ENCODE measurements at places on chromosomes 1 and 21. TPM values are rescaled to one million over a fixed set of nuclear protein-coding genes. Genes with fewer than 3 reads are reported as not detected.

DNA sequence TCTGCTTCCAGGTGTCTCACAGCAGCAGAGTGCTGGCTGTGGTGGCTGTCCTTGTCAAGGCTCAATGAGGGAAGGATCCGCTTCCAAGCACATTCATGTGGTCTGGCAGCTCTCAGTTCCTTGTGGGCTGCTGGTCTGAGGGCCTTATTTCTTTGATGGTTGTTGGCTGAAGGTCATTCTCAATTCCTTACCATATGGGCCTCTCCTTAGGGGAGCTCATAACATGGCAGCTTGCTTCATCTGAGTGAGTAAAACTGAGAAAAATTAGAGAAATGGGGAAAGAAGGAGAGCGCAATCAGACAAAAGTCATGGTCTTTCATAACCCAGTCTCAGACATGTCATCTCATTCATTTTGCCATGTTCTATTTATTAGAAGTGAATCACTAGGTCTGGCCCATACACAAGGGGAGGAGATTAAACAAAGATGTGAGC is 81.7 kb upstream of the TSPAN2 start:
- no peak overlapping the region for H3K27ac ChIP-seq
- no peak for DNase-seq
- H3K27me3 ChIP-seq = no peaks in the 10 kb centered on the region
- H3K4me1 ChIP-seq = no peaks in the 10 kb centered on the region
- H3K36me3 ChIP-seq = no peaks in the 10 kb centered on the region

The MAST2 gene
- 25.8 TPM for total RNA-seq

The DPT gene
- total RNA-seq = 18.6 TPM

DNA sequence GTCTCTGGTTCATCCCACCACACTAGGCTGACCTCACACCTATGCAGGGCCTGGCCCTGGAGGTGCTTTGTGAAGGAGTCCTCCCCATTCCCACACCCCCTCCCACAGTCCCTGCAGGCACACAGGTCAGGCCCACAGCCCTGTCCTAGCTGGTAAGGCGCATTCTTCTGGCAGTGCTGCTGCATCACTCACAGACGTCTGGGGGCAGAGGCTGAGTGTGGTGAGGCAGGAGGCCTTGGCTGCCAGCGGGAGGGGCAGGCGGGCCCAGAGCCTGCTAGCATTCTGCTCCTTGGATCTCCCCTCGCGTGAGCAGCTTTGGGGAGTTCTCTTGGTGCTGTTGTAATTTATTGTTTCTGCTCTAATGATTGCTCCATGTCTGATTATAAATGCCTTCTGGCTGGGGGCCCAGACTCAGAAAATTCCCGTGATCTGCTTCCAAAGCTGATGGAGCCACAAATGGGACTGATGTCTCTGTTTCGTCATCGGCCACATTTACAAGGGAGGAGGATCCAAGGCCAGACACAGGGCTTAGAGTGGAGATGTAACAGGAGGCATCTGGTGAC is 62.9 kb downstream of the TRABD2B start:
- no peak for DNase-seq
- H3K27me3 ChIP-seq = no peaks in the 10 kb centered on the region
- H3K27ac ChIP-seq = no peak overlapping the region
- H3K36me3 ChIP-seq = no peaks in the 10 kb centered on the region
- H3K4me3 ChIP-seq = no peak overlapping the region
- H3K4me1 ChIP-seq = peaks cover 5% of the 10 kb centered on the region

The GRIK3 gene
- 0.27 TPM for total RNA-seq

The CHI3L2 gene
- total RNA-seq = 31.2 TPM

The CCDC27 gene
- not detected for total RNA-seq

DNA sequence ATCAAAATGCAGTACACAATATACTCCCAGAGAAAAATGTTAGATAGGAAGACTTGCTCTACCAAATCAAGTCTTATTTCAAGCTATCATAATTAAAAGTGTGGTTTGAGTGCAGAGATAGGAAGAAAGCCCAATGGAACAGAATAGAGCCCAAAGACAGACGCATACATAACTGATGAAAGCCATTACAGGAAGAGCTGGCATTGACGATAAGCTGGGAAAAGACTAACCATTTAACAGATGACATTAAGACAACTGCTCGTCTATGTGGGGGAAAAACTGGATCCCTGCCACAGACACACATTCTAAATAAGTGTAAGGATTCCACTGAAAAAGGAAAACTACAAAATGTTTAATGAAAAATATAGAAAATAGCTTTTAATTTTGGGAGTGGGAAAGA is 85.5 kb downstream of the NGF start:
- no peaks in the 10 kb centered on the region for H3K4me1 ChIP-seq
- H3K27me3 ChIP-seq = no peaks in the 10 kb centered on the region
- H3K36me3 ChIP-seq = no peaks in the 10 kb centered on the region
- no peak for DNase-seq

The TMPRSS3 gene
- 3.8 TPM for total RNA-seq

DNA sequence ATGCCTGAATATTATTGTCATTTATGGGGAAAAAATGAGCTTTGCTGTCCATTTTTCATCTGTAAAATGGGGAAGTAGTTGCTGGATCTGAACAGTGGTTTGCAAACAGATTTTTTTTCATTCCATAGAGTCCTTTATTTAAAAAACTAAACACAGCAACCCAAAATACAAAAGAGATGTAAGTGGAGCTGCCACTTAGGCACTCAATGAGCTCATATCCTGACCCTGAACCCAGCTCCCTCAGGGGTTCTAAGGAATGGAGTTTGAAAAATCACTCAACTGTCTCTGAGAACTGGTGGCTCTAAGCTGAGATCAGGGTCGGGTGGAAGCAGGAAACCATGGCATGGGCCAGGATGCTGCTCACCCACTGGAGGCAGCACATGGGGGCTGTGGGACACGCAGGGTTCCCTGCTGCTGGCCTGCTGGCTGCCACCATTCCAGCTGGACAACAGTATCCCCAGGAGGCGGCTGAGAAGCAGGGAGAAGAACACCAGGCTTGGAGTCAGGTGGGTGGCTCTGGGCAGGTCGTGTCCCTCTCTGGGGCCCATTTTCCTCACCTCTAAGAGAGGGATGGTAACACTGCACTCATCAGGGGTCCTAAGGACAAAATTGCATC is 9.6 kb upstream of the ECE1 start:
- no peaks in the 10 kb centered on the region for H3K27me3 ChIP-seq
- peaks cover 40% of the 10 kb centered on the region for H3K4me1 ChIP-seq
- no peak overlapping the region for H3K4me3 ChIP-seq
- no peaks in the 10 kb centered on the region for H3K36me3 ChIP-seq

GRCh38 chr1:94790246-94790645 is 29.9 kb upstream of the SLC44A3 start:
- H3K27ac ChIP-seq = no peak overlapping the region
- peaks cover 21% of the 10 kb centered on the region for H3K4me1 ChIP-seq
- no peaks in the 10 kb centered on the region for H3K36me3 ChIP-seq

DNA sequence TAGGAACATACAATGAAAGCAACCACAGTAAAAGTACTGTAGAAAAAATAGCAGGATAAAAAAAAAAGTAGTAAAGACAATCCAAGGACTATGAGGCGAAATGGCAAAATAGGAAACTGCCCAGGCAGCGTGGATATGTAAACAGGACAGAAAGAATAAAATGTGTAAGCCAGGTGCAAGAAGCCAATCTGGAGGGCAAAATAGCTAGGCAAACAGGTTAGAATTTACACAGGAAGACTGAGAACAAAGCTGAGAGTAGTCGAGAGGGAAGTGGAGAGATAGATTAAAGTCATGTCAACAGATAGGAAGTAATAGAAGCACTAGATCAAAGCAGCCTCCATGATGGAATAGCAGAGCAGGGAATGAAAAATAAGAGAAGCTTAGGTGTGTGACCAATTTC is 124.2 kb upstream of the B3GALT2 start:
- peaks cover 6% of the 10 kb centered on the region for H3K4me1 ChIP-seq
- no peaks in the 10 kb centered on the region for H3K36me3 ChIP-seq
- no peak overlapping the region for H3K4me3 ChIP-seq
- H3K27ac ChIP-seq = no peak overlapping the region

The PLA2G2C gene
- not detected for total RNA-seq

DNA sequence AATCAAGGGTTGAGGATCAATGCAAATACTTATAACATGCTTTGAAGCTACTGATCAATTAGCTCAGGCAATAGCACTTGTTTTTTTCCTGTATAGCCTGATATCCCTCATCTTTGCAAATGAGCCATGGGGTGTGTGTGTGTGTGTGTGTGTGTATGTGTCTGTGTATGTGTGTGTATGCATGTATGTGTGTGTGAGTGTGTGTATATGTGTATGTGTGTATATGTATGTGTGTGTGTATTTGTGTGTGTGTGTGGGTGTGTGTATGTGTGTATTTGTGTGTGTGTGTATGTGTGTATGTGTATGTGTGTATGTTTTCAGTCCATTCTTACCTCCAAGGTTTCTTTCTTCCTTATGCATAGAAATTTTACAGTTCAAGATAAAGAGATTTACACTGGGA is 78.4 kb upstream of the SSX2IP start:
- no peaks in the 10 kb centered on the region for H3K36me3 ChIP-seq
- no peaks in the 10 kb centered on the region for H3K4me1 ChIP-seq
- H3K27me3 ChIP-seq = peaks cover 10% of the 10 kb centered on the region
- H3K4me3 ChIP-seq = no peak overlapping the region

DNA sequence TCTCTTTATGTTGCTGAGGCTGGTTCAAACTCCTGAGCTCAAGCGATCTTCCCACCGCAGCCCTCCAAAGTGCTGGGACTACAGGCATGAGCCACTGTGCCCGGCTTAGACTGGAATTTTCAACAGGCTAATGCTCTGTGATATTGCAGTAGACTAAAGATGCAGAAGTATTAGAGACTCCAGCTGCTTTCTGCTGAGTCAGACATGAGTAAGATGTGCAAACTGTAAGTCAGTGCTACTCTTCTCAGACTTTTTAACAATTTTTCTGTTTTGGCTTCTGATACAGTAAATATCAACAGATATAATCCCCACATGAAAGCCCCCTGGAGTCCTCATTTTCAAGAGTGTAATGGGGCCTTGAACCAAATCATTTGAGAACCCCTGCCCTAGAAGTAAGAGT is 29.3 kb upstream of the NLRP3 start:
- H3K27ac ChIP-seq = no peak overlapping the region
- no peak for DNase-seq
- H3K4me3 ChIP-seq = no peak overlapping the region
- H3K36me3 ChIP-seq = no peaks in the 10 kb centered on the region

The FCRL5 gene
- total RNA-seq = 1.2 TPM

The PRRX1 gene
- 30.1 TPM for total RNA-seq

The GPR52 gene
- total RNA-seq = 2.6 TPM

The TRIM67 gene
- total RNA-seq = not detected

The OPRD1 gene
- total RNA-seq = not detected

DNA sequence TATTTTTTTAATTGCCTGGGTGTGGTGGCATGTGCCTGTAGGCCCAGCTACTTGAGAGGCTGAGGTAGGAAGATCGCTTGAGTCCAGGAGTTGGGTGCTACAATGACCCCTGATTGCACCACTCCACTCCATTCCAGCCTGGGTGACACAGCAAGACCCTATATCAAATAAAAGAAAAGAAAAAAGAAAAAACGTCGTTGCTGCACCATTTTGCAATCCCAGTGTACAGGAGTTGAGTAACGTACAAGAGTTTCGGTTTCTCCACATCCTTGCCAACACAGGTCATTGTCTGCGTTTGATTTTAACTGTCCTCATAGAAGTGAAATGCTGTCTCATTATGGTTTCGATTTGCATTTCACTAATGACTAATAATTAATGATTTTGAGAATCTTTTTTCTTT is 7.9 kb downstream of the ZNF684 start:
- H3K4me1 ChIP-seq = no peaks in the 10 kb centered on the region
- peaks cover 22% of the 10 kb centered on the region for H3K36me3 ChIP-seq
- H3K27me3 ChIP-seq = no peaks in the 10 kb centered on the region
- H3K4me3 ChIP-seq = no peak overlapping the region
- no peak for DNase-seq

DNA sequence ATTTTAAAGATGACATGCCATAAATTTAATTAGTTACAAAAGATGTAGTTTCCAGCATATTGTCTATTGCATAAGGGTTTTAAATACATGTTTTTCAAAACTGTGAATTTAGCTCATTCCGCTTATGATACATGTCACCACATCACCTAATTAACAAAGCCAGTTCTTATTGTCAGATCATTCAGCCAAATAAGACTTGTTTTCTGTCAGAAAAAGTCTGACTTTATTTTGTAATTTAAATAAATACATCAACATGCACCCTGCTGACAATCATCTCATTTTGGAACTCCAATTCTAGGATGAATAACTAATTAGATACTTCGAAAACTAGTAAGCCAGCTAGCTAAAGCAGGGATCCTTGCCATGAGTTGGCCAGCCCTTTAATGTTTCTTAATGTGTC is 110.9 kb upstream of the APP start:
- H3K27me3 ChIP-seq = no peaks in the 10 kb centered on the region
- no peak overlapping the region for H3K4me3 ChIP-seq
- no peak for DNase-seq
- H3K36me3 ChIP-seq = no peaks in the 10 kb centered on the region
- H3K27ac ChIP-seq = no peak overlapping the region

The NHLH1 gene
- 0.15 TPM for total RNA-seq

GRCh38 chr21:39088031-39088370 is 95.2 kb downstream of the PSMG1 start:
- H3K4me3 ChIP-seq = no peak overlapping the region
- H3K27ac ChIP-seq = no peak overlapping the region
- no peak for DNase-seq
- H3K36me3 ChIP-seq = no peaks in the 10 kb centered on the region

The PPFIA4 gene
- 1.3 TPM for total RNA-seq

DNA sequence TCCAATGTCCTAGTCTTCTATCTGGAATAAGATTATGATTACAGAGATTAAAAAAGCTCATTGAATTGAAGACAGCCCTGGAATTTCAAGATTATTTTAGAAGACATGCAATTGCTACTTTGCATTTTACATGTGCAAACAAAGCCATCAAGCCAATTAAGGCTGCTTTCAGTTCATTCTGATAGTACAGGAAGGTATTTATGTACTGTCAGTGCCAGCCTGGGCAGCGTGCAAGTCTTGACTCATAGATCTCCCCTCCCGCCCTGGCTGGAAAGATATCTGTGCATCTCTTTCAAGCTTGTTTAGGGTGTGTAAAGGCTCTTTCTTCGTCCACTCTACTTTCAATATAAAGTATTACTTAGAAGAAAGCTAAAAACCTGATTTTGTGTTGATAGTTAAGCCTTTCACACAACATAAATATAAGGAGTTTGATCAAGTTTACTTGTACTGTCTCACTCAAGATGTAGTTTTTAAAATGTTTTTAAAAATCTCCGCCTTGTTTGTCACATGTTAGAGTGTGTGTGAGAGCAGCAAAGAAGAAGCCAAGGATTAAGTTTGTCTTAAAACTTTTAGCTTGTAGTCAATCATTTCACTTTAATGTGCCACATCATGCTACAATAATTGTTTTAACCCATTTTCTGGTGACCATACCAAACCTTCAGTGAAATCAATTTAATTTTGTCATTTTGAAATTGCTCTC is 13.6 kb upstream of the LYPLAL1 start:
- H3K4me3 ChIP-seq = no peak overlapping the region
- no peaks in the 10 kb centered on the region for H3K27me3 ChIP-seq
- no peak for DNase-seq

Data from lower lobe of right lung (tissue), 2 donors.